ENCODE measurements at places on chromosomes 6 and 20.

- no peak for DNase-seq
Observed at GRCh38 chr6:119739769-119740168, 390.2 kb upstream of the MAN1A1 start.

- DNase-seq = no peak
Observed at GRCh38 chr6:12354499-12354898, 64.3 kb downstream of the EDN1 start.

- DNase-seq = peak; percentile 21
Observed at GRCh38 chr6:109397020-109397419, 14.8 kb upstream of the CD164 start.

- DNase-seq = no peak
Observed at GRCh38 chr6:121732641-121733040, 297.2 kb downstream of the GJA1 start.

DNA sequence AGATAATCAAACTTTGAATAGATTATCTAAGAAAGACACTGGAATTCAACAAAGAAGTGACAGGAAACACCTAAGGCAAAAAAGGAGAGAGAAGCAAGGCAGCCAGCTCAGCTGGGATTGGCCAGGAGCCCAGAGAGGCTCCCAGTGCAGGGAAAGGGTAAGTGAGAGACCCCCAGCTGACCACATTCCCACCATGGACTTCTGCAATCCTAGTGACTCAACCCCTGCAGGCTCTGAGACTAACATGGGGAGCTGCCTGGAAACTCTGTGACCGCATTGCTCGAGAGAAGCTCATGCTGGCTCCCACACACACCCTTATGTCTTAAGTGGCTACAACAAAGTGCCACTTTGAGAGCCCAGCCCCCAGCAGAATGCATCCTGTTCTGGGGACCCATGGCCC, 215.1 kb downstream of the PACRG start:
- DNase-seq = no peak

GRCh38 chr6:170459451-170459850, 93.7 kb downstream of the PSMB1 start:
- DNase-seq = no peak

DNA sequence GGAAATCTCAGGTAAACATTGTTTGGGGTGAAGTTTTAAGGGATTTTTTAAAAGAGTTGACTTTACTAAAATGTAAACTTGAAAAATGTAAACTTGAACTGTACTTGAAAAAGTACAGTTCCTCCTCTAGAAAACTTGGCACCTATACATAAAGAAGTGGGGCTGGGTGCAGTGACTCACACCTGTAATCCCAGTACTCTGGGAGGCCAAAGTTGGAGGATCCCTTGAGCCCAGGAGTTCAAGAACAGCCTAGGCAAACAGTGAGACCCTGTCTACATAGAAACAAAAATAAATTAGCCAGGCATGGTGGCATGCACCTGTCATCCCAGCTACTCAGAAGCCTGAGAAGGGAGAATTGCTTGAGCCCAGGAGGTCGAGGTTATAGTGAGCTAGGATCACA, 7.2 kb downstream of the BTBD9 start:
- DNase-seq = no peak

GRCh38 chr6:34246249-34246562, 2.6 kb downstream of the SMIM29 start:
- no peak for DNase-seq

- DNase-seq = no peak
Observed at GRCh38 chr20:2038161-2038560, 44.3 kb upstream of the PDYN start.

DNA sequence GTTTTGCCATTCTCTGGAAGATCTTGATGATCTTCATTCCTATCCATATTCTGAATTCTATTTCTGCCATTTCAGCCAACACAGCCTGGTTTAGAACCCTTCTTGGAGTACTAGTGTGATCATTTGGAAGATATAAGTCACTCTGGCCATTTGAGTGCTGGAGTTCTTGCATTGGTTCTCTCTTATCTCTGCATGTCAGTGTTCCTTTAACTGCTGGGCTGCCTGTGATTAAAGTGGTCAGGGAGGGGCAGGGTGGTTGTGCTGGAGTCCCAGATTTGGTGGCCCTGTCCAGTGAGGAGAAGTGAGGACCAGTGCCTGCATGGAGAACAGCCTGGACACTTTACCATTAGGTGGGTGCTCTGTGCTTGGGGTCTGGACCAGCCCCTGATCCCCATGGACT, 173.0 kb downstream of the SOD2 start:
- DNase-seq = no peak

GRCh38 chr20:46557231-46557956, 6.9 kb upstream of the OCSTAMP start:
- no peak for DNase-seq

All from Caco-2 (cell line).